ENCODE measurements at places on chromosomes 3 and 15.

- DNase-seq: no peak
These were observed 65.7 kb upstream of the PROK2 start for GRCh38 chr3:71850654-71851053.

GRCh38 chr15:79919090-79919748 is 22.4 kb upstream of the MTHFS start:
- DNase-seq: no peak

- no peak for DNase-seq
These were observed 507.7 kb downstream of the GRM7 start for GRCh38 chr3:7368597-7368996.

DNA sequence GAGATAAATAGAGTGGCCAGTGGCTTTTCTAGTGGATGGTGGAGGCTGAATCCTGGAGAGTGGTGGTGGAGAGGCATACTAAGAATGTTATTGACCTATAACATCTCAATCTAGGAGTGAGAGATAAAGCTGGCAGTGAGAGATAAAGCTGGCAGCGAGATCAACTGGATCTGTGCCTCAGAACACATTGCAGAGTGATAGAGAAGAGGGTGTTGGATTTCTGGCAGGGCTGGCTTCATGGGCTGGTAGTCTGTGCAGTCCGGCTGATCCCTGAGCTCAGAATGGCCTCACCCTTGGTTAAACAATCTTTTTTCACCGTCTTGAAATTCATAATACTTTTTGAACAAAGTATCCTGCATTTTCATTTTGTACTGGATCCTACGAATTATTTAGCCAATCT is 221.2 kb downstream of the NLGN1 start:
- DNase-seq: no peak

GRCh38 chr3:21540265-21540664 is 210.7 kb downstream of the ZNF385D start:
- DNase-seq: no peak

- DNase-seq: no peak
These were observed 46.5 kb downstream of the KLHDC8B start for GRCh38 chr3:49217688-49218470.

DNA sequence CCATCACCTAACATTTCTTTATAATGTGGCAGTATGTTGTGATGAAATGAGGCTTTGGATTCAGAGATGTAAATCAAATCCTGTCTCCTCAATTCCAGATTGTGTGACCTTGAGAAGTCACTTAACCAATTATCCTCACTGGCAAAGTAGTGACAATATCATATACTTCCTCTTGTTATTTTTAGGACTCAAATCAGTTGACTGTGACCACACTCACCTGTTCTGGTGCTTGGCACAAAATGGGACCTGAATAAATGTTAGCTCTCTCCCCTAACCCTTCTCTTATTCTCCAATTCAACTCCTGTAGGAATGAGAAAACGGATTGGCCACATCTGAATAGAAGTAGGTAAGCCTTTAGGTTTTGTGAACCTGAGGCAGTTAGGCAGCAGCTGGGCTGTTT is 42.1 kb downstream of the IQCH start:
- no peak for DNase-seq

DNA sequence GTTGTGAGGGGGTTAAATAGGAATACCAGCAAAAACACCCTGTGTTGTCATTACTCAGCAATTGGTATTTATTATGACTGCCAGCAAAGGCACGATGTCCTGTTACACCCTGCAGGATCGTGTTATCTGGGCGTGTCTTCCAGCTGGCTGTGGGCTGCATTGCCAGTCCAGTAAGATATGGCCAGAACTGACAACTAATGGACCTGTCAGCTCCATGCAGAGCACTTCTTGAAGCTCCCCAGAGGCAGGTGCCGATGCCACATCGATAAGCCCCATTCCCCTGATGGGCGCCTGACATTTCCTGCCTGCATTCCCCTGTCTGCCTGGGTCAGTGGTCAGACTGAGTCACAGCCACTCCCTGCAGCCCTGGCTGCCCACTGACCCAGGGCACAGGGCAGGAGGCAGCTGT is 79.7 kb upstream of the RASGRF1 start:
- no peak for DNase-seq

GRCh38 chr15:99732124-99732750 is 1.0 kb downstream of the LYSMD4 start:
- no peak for DNase-seq

DNA sequence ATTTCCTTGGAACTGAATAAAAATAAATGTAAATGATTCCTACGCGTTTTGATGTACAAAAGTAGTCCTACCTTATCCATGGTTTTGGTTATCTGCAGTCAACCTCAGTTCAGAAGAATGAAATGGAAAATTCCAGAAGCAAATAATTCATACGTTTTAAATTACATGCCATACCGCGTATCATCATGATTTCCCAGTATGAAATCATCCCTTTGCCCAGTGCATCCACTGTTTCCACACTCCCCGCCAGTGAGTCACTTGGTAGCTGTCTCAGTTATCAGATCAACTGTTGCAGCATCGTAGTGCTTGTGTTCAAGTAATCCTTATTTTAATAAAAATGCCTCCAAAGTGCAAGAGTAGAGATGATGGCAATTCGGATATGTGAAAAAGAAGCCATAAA is 9.1 kb upstream of the MFSD1 start:
- no peak for DNase-seq

DNA sequence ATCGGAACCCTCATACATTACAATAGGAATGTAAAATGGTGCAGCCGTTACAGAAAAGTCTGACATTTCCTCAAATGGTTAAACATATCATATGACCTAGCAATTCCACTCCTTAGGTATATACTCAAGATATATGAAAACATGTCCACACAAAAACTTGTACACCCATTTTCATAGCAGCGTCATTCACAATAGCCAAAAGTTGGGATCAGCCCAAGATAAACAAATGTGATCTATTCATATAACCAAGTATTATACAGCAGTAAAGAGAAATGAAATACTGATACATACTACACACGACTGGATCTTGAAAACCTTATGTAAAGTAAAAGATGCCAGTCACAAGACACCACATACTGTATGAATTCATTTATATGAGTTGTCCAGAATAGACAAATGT is 102.4 kb downstream of the MSL2 start:
- DNase-seq: no peak

- DNase-seq: no peak
These were observed 21.8 kb upstream of the CLDN16 start for GRCh38 chr3:190366133-190366532.
